ENCODE measurements at places on chromosomes 6 and 20. TPM values are rescaled to one million over a fixed set of nuclear protein-coding genes. Genes with fewer than 3 reads are reported as not detected.

OR2H1 gene
- not detected for polyA plus RNA-seq

DNAH8 gene
- polyA plus RNA-seq: 0.94 TPM

ENPP5 gene
- polyA plus RNA-seq: 1.7 TPM

CAP2 gene
- polyA plus RNA-seq: not detected

SCRT2 gene
- not detected for polyA plus RNA-seq

TGM3 gene
- polyA plus RNA-seq: not detected

TP53TG5 gene
- polyA plus RNA-seq: not detected

GPX5 gene
- not detected for polyA plus RNA-seq

TOX2 gene
- polyA plus RNA-seq: 0.73 TPM

TNFRSF6B gene
- polyA plus RNA-seq: not detected

LIME1 gene
- polyA plus RNA-seq: 81.2 TPM
